ENCODE measurements at places on chromosomes 2 and 18.
A peak's percentile ranks its signal among the peaks of the same experiment; 100 is the strongest.

DNA sequence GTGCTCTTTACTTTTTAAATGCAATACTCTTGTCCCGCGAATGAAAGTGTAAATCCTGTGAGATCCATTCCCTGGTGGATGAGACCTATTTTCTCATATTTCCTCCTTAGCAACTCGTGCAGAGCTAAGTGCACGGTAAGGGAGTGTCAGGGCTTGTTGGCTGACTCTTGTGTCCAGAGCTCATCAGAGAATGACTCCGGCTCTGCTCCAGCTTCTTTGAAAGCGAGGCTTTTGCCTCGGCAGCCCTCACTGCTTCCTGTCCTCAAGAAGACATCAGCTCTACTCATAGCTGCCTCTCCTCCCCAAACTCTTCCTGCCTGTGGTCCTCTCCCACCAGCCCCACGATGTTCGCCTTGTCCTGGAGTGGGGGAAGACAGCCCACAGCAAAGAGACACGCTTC is 70.7 kb downstream of the LIPG start:
- DNase-seq = no peak

GRCh38 chr2:163407296-163407695 is 328.5 kb downstream of the FIGN start:
- no peak for DNase-seq

- DNase-seq = no peak
Observed at GRCh38 chr2:7639476-7639875, 722.3 kb downstream of the RNF144A start.

DNA sequence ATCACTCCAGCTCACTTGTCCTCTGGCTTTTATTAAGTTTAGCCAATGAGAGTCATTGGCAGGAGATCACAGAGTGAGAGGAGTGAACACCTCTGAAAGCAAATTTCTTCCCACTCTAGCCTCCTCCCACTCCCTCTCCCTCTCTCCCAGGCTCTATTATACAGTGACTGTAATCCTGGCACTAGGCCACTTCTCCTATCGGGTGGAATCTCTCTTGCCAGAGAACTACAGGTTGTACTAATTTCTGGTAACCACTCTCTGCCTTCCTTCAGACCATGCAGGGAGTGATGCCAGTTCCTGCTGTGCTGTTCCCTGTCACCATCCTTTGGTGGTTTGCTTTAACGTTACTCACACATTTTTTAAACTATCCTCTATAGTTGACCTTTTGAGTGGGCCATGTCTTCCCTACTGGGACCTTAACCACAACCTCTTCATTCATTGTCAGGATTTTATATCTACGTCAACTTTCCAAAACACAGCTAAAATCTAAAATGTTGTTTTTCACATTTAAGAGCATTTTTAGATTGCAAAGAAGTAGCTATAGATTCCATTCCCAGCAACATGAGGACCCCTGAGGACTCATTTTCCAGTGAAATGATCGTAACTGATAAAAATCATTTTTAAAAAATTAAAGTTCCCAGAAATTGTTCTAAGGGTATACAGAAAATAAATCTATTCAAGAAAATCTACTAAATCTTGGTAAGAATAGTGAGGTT is 217.1 kb downstream of the MREG start:
- no peak for DNase-seq

GRCh38 chr2:33223856-33224255 is 252.6 kb upstream of the RASGRP3 start:
- no peak for DNase-seq

DNA sequence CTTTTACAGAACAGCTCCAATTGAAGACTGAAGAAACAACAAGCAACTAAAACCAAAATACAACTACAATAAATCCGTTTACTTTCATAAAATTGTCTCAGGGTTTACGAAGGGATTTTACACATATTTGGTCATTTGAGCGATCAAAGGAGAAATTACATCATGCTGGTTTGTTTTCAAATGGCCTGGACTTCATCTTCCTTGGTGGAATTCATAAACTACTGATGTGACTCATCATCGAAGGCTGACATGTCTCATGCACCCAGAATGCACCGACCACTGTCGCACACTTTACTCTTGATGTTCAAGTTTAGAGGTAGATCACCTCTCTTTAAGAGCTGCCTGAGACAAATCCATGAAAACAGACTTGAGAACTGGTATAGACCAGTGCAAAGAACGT is 25.6 kb upstream of the PMAIP1 start:
- DNase-seq = no peak

GRCh38 chr2:84526562-84526961 is 10.3 kb downstream of the DNAH6 start:
- no peak for DNase-seq

GRCh38 chr2:106542746-106543359 is 55.7 kb downstream of the CD8B2 start:
- DNase-seq = peak; percentile 66

GRCh38 chr2:119719261-119719627 is 40.2 kb downstream of the TMEM177 start:
- no peak for DNase-seq

- no peak for DNase-seq
Observed at GRCh38 chr2:233152541-233152940, 92.4 kb downstream of the INPP5D start.

GRCh38 chr2:212484563-212485080 is 54.0 kb downstream of the ERBB4 start:
- no peak for DNase-seq

Measured in CD4-positive, alpha-beta T cell treated with Interleukin-4 for 4 hours (primary cell).